ENCODE measurements at places on chromosomes 16 and 17.

- H3K4me3 ChIP-seq: no peak overlapping the region
- H3K27me3 ChIP-seq: no peaks in the 10 kb centered on the region
- H3K27ac ChIP-seq: no peak overlapping the region
Observed at GRCh38 chr17:59666235-59666634, 41.0 kb downstream of the PTRH2 start.

- no peak for DNase-seq
- no peak overlapping the region for H3K27ac ChIP-seq
- peaks cover under 1% of the 10 kb centered on the region for H3K4me1 ChIP-seq
- no peaks in the 10 kb centered on the region for H3K36me3 ChIP-seq
Observed at GRCh38 chr16:86892509-86892908, 314.2 kb downstream of the FOXL1 start.

DNA sequence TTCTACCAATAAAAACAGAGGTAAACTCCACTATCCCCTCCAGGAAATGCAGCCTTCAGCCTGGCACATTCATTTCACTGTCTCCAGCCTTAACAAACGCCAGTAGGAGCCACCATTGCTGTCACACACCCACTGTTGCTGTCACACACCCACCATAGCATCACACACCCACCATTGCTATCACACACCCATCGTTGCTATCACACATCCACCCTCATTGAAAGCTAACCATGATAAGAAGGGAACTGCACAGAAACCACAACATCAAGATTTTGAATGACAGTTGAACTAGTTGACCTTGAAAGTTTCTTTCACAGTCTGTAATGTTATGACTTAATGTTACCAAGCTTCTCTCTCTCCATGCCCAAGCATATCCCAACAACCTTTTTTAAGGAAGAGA is 38.1 kb downstream of the SHCBP1 start:
- DNase-seq: no peak
- no peaks in the 10 kb centered on the region for H3K27me3 ChIP-seq
- H3K27ac ChIP-seq: no peak overlapping the region
- no peaks in the 10 kb centered on the region for H3K4me1 ChIP-seq

DNA sequence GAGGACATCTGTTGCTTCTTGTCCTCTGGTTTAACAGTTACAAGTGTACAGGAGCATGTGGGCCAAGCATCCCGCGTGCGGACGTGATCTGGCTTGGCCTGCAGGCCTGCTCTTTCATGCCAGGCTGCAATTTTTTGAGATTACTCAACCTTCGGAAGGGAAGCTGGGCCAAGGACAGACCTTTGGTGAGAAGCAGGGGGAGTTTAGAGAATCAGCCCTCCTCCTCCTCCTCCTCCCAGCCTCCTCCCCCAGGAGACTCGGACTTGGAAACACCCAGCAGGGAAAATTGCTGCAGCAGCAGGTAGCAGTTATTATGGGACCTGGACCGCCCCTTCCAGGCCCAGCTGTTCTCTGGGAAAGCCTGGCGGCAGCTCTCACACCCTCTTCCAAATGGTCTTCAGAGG is 5.1 kb upstream of the KLHL36 start:
- peak; percentile 84 for DNase-seq
- no peaks in the 10 kb centered on the region for H3K27me3 ChIP-seq
- H3K27ac ChIP-seq: peak overlapping the region; percentile 58
- H3K4me3 ChIP-seq: peak overlapping the region; percentile 51
- H3K4me1 ChIP-seq: peaks cover 40% of the 10 kb centered on the region
- no peaks in the 10 kb centered on the region for H3K36me3 ChIP-seq

DNA sequence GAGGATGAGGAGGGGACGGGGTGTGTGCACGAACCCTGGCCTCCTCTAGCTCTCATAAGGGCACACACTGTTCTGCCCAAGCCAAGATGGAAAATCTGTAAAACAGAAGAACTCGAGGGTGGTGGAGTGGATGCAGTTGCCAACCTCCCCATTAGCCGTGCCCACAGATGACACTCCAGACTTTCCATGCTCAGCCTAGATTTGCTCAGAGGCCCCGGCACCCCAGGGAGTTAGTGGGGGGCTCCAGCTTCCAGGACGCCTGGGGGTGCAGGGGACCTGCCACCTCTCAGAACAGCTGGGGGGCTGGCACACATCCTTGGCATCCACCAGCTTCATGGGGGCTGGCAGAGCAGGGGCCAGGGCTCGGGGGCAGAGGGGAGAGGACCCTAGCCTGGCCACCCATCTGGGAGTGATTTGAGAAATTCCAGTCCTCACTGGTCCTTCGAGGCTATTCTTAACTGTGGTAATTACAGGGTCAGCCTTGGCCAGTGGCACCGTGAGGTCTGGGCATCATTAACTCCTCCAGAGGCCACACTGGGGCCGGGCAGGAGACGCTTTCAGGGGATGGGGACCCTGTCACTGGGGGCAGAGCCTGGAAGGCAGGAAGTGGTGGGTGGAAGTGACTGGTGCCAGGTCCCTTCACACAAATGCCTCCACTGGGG is 14.3 kb downstream of the VASN start:
- no peak overlapping the region for H3K4me3 ChIP-seq
- H3K36me3 ChIP-seq: peaks cover 39% of the 10 kb centered on the region
- H3K4me1 ChIP-seq: peaks cover 69% of the 10 kb centered on the region
- no peak for DNase-seq
- no peak overlapping the region for H3K27ac ChIP-seq

DNA sequence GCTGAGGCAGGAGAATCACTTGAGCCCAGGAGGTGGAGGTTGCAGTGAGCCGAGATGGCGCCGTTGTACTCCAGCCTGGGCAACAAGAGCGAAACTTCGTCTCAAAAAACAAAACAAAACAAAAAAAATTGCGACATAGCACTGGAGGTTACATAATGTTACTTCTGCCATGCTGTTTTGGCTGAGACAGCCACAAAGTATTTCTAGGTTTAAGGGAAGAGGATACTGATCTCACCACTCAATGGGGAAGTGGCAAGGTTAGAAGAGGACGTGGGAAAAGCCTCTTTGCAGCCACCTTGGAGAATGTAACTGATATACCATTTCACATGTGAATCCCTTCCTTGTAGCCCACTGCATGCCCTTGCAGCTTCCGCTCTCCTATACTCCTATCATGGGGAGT is 131.2 kb upstream of the NLRP1 start:
- DNase-seq: peak; percentile 15
- H3K4me3 ChIP-seq: no peak overlapping the region
- no peak overlapping the region for H3K27ac ChIP-seq

GRCh38 chr16:71853413-71853812 is 7.6 kb downstream of the ATXN1L start:
- H3K27ac ChIP-seq: no peak overlapping the region
- H3K4me3 ChIP-seq: no peak overlapping the region
- H3K27me3 ChIP-seq: no peaks in the 10 kb centered on the region
- peaks cover 70% of the 10 kb centered on the region for H3K36me3 ChIP-seq
- H3K4me1 ChIP-seq: peaks cover 15% of the 10 kb centered on the region
- DNase-seq: no peak

DNA sequence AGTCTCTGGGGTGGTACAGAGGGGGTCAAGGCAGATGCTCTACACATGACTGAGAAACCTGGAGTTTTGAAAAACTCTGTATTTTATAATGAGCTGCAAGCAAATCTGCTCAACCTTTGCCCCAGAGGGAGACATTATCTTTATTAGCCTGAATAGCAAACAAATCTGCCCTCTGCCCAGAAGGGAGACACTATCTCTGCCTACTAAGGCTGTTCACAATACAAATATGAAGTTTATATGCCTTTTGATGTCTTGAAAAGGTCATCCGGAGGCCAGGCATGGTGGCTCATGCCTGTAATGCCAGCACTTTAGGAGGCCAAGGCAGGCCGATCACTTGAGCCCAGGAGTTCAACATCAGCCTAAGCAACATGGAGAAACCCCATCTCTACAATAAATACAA is 11.0 kb upstream of the XYLT1 start:
- H3K4me3 ChIP-seq: no peak overlapping the region
- DNase-seq: no peak
- no peaks in the 10 kb centered on the region for H3K4me1 ChIP-seq
- H3K27ac ChIP-seq: no peak overlapping the region
- H3K27me3 ChIP-seq: peaks cover 30% of the 10 kb centered on the region

DNA sequence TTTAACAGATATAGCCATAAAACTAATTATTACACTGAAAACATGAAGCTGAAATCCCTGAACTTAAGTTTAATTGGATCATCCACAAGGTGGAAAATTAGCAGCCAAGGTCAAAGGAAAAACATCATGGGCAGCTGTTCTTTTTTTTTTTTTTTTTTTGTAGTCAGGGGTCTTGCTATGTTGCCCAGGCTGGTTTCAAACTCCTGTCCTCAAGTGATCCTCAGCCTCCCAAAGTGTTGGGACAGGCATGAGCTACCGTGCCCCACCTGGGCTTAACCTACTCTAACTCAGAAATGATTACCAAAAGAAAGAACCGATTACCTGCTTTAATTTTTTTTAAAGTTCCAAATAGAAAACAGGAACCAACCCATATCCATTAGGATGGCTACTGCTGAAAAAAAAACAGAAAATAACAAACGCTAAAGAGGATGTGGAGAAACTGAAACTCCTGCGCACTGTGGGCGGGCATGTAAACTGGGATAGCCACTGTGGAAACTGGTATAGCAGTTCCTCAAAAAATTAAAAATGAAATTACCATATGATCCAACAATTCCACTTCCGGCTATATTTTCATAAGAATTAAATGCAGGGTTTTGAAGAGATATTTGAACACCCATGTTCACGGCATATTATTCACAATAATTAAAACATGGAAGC is 8.6 kb downstream of the CMC2 start:
- H3K27me3 ChIP-seq: no peaks in the 10 kb centered on the region
- peak overlapping the region; percentile 3 for H3K27ac ChIP-seq
- no peak for DNase-seq
- H3K4me1 ChIP-seq: no peaks in the 10 kb centered on the region
- H3K36me3 ChIP-seq: no peaks in the 10 kb centered on the region
- no peak overlapping the region for H3K4me3 ChIP-seq
